ENCODE measurements at places on chromosomes 6 and 20.

GRCh38 chr6:99563056-99563723 is 5.3 kb downstream of the CCNC start:
- no peak for DNase-seq

- no peak for DNase-seq
These were observed 1241.1 kb upstream of the EYS start for GRCh38 chr6:66948106-66948505.

- no peak for DNase-seq
These were observed 35.3 kb downstream of the VSTM2L start for GRCh38 chr20:37938181-37938750.

GRCh38 chr6:135314543-135314942 is 133.4 kb downstream of the MYB start:
- no peak for DNase-seq

DNA sequence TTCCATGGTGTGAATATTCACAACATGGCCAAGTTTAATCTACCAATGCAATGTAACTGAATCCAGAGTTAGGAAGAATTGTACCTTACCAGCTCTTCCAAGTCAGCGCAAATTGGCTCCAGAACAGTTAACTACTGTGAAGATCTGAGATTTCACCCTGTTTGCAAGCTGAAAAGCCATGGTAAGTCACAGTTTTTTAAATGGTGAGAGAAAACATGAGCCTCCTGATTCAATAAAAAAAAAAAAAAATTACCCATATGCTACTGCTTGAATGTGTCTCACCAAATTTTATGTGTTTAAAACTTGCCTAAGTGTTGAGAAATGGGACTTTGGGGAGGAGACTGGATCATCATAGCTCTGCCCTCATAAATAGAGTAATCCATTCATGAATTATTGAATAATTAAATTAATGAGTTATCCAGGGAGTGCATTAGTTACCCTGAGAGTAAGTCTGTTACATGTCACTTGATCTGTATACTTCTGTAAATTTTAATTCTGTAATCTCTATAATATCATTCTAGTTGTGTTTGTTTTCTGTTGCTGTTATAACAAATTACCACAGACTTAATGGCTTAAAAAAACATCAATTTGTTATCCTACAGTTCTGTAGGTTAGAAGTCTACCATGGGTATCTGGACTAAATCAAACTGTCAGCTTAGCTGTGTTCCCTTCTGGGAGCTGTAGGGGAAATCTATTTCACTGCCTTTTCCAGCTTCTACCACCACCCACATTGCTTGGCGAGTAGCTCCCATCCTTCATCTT is 1355.9 kb downstream of the GRIK2 start:
- DNase-seq = peak; percentile 51

- DNase-seq = no peak
These were observed 19.6 kb upstream of the LTV1 start for GRCh38 chr6:143823548-143823947.

DNA sequence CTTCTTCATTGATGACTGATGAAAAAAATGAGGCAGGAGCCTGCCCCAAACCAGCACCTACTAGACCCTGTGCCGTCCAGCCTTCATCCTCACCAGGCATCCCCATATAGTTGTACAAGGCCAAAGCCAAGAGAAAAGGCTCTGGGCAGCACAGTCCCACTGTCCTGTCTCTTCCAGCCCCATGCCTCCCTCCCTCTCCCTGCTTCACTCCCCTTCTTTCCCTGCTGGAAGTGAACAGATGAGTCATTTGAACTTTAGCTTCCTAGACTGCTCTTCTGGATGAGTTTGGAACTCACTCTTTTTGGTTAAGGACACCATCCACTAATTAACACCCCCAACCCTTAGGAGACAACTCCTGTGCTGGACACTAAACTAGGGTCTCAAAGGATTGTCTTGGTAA is 235.2 kb downstream of the LRFN2 start:
- no peak for DNase-seq

GRCh38 chr6:14656649-14657048 is 539.1 kb downstream of the CD83 start:
- no peak for DNase-seq

- DNase-seq = no peak
These were observed 455.1 kb downstream of the ADGRB3 start for GRCh38 chr6:69090132-69090531.
